ENCODE measurements at places on chromosomes 2 and 18.

- DNase-seq = no peak
These were observed 54.5 kb downstream of the TSHZ1 start for GRCh38 chr18:75264926-75265597.

- no peak for DNase-seq
These were observed 67.2 kb downstream of the XDH start for GRCh38 chr2:31347319-31347718.

DNA sequence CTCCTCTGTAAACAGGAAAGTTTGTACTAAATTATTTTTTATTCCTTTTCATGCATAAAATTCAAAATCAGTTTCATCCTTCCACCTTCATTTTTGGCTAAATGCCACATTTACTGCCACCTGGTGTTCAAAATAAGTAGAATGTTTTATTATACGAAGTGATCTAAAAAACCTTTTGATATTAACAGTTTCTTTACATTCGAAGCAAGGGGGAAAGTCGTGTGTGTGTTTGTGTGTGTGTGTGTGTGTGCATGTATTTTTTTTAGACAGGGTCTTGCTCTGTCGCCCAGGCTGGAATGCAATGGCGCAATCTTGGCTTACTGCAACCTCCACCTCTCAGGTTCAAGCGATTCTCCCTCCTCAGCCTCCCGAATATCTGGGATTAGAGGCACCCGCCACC is 9.0 kb upstream of the SCN9A start:
- DNase-seq = no peak

DNA sequence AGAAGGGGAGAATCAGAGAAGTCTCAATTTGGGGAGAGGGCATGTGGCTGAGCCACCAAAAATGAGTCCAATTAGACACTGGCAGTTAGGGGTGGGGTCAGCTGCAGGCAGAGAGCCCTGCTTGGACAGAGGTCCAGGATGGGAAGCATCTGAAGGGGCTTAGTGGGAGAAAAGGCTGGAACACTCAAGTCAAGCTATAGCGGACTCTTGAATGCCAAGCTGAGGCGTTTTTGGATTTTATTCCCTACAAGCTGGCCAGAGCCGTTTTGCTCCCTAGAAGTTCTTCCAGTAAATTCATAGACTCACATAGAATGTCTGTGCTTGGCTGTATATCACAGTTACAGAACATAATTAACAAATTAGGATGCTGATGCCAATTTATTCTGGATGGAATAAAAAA is 172.8 kb downstream of the ACOXL start:
- DNase-seq = no peak

DNA sequence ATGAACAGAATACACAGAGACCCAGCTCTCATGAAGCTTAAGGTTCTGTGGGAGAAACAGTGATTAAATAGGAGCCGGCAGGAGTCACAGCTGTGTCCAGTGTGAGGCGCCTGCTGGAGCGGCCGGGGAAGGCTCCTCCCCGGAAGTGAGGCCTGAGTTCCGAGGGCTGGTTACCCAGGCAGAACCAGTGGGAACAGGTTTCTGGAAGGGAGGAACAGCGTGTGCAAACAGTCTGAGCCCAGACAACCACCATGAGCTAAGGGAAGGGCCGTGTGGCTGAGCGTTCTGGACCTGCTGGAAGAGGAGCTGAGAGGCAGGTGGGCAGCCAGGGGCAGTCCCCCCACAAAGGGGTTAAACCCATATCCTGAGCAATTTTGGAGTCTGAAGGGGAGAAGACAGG is 26.0 kb upstream of the NPAS2 start:
- DNase-seq = no peak

- no peak for DNase-seq
These were observed 10.5 kb downstream of the CYB5A start for GRCh38 chr18:74281011-74281979.

DNA sequence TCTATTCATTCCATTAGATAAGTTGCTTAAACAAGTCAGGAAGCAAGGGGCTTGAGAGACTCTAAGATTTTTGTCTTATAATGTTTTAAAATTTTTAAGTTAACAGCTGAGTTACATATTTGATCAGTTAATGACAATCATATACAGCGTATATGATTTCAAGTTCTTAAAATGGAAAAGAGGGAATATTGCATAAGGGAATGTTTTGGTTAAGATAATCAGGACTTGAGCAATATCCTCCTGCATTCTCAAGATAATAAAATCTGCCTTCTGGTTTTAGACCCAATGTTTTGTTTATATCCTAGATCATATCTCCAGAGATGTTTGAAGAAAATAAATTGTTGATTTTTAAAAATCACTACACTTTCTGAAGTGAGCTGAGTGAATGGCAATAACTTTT is 13.4 kb upstream of the DYNC1I2 start:
- DNase-seq = no peak

GRCh38 chr2:156800781-156801361 is 364.7 kb downstream of the GPD2 start:
- no peak for DNase-seq

GRCh38 chr18:28439870-28440269 is 262.9 kb upstream of the CDH2 start:
- DNase-seq = no peak

DNA sequence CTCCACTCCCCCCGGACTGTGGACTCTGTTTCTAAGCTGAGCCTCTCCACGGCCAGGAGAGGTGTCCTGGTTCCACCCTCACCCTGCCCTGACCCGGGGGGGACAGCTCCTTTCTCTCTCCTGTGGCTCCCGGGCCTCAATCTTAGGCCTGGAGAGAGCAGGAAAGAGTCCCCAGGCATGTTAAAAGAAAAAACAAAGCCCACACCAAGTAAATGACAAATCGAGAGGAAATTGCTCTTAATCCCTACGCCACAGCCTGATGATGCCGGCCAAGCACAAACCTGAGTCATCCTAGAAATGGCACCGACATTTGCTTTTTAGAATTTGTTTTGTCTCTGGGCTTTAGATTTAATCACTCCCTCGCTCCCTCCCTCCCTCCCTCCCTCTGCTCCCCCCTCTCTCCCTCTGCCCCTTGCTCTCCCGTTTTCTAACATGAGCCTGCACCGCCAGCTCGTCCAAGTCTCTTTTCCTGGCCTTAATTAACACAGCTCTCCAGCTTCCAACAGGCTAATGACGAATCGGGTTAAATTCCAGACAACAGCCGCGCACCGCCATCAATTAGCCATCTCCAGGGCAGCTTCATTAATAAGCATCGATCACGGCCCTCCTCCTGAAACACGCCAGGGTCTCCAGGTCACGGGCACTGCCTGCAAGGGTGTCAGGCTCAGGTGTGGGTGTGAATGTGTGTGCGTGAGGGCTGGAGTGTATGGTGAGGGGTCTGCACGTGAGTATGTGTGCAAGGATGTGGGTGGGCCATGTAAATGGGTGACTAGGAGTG is 230.8 kb downstream of the CELF4 start:
- DNase-seq = no peak

DNA sequence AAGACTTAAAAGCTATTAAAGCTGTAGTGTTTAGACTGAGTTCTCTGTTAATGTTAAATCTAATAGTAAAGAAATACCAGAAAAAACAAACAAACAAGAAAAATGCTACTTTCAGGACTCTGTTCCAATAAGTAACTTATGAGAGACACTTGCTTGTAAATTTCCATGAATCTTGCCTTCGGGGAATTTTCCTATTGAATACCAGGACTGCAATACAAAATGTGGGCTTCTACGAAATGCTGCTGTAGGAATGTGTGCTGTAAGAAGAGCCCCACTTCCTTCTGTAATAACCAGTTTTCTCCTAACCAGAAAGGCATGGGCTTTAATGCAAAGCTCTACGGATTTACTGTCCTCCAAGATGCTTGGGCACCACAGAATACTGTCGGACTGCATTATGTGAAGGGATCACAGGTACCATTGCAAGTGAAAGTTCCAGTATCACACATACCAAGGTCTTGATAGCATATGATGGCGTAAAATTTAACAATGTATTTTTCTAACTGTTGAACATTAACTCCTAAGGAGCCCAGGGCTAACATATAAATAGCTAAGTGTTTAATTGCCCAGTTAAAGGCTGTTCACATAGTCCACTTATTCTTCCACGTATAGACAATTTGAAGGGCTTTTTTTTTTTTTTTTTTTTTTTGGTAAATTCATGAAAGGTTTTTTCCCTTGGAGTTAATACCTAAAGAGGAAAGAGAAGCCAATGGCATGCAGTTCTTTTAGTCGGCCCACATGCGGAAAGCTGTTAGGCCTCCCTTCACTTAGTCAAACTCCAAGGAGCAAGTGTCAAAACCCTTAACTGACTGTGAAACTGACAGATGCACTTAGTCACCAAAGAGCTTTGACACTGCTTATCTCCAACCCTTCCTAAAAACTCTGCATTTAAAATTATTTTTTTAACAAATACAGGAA is 564.0 kb upstream of the POU3F3 start:
- DNase-seq = no peak

- DNase-seq = no peak
These were observed 422.2 kb downstream of the SETBP1 start for GRCh38 chr18:45102863-45103262.

GRCh38 chr2:208017721-208018120 is 7.6 kb downstream of the PLEKHM3 start:
- DNase-seq = no peak

GRCh38 chr2:56008661-56009431 is 85.3 kb upstream of the EFEMP1 start:
- no peak for DNase-seq

DNA sequence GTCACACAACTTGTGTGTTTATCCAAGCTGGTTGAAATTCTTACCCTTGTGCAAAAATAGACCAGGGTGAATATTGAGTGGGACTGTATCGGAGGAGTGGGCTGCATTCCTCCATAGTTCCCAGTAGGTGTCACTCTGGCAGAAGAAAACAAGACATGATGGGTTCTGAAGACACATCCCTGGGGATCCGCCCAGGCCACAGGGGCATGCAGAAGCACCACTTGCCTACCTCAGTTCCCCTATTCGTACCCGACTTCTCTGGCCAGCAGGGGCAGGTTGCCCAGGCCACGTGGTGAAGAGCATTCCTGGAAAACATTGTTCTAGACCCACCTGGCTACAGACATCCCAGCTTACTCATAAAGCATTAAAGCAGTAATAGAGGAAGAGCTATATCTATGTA is 168.2 kb downstream of the FAM210A start:
- DNase-seq = no peak

DNA sequence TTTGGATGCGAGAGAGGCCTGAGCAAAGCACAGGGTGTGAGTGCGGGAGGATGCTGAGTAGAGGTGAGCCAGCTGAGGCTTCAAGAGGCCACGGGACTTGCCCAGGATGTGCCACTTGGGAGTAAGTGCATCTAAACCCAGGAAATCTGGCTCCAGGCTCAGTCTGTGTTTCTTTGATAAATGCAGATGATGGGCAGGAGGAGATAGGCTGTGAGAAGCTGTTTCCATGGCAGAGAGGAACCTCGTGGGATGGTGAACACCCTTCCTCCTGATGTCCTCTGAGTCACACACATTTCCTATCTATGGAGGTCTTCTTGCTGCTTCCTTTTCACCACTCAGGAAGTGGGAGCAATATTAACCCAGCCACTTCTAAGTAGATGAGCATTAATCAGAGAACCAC is 38.4 kb upstream of the CELF4 start:
- DNase-seq = no peak

- DNase-seq = no peak
These were observed 149.2 kb upstream of the REG3G start for GRCh38 chr2:78876316-78876688.

- DNase-seq = no peak
These were observed 31.5 kb upstream of the TANC1 start for GRCh38 chr2:158936978-158937377.

DNA sequence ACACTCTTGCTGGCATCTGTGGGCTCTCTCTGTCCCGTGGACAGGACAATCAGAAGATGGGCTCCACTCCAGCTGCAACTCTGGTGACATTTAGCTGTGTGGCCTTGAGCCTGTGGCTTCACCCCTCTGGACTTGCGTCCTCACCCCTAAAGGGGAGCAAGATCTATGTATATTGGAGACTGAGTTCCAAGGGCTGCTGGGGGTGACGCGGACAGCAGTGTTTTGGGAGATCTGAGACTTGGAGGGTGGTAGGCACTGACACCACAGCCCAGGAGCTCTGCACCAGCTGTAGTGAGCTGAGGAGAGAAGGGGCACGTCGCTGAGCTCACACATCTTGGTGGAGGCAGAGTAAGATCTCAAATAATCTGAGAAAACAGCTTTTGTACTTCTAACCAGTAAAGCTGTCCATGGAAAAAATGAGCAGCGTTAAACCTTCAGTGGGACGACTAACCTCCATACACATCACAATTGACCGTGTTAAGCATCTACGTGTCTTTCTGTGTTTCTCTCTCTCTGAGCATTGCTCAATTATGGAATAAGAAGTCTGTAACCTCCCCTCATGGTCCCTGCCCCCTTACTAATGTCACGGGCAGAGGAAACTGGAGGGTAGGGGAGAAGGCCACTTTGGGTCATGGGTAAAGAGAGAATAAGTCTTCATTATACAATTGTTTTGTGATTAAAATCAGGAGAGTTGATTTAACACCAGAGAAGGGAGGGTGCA is 85.8 kb downstream of the SH3RF3 start:
- no peak for DNase-seq

DNA sequence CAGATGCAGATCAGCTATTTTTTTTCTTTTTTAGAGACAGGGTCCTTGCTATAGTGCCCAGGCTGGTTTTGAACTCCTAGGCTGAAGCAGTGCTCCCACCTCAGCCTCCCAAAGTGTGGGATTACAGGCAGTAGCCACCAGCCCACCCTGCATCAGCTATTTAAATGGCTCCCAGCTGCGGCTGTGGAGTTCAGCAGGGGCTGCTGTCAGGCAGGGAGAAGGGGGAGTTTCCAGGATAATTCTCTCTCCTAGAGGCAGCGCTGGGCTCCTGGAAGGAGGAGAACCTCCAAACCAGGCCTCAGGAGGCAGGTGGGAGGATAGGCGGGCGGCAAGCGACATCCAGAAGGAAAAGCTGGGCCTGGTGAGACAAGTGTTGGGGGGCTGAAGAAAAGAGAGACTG is 65.7 kb downstream of the ACTR2 start:
- DNase-seq = no peak

- no peak for DNase-seq
These were observed 252.8 kb upstream of the APCDD1 start for GRCh38 chr18:10201659-10202058.

GRCh38 chr18:23244401-23244800 is 109.1 kb downstream of the CABLES1 start:
- DNase-seq = no peak

DNA sequence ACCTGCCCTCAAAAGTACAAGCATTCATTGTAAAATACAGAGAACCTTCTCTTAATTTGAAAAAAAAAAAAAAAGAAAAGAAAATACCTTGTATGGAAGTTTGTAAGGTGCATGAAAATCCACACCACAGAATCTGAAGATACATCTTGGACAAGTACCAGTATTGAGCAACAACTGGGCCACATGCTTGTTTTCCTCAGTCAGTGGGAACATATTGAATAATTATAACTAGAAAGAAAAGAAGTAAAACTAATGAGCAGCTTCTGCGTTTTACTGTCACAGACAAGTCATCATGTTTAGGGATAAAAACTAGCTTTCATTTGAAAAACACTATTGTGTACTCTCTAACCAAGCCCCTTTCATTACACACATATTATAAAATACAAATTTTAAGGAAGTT is 5.8 kb upstream of the PEX13 start:
- DNase-seq = no peak

- no peak for DNase-seq
These were observed 1606.8 kb upstream of the PIK3C3 start for GRCh38 chr18:40348196-40348595.

- DNase-seq = no peak
These were observed 893.7 kb upstream of the FAM98A start for GRCh38 chr2:34492561-34493455.

- DNase-seq = no peak
These were observed 142.6 kb downstream of the HDAC4 start for GRCh38 chr2:239258248-239258647.
